ENCODE measurements at places on chromosomes 16 and 17.

- no peak for DNase-seq
These were observed 9.7 kb upstream of the NKD1 start for GRCh38 chr16:50538411-50539052.

DNA sequence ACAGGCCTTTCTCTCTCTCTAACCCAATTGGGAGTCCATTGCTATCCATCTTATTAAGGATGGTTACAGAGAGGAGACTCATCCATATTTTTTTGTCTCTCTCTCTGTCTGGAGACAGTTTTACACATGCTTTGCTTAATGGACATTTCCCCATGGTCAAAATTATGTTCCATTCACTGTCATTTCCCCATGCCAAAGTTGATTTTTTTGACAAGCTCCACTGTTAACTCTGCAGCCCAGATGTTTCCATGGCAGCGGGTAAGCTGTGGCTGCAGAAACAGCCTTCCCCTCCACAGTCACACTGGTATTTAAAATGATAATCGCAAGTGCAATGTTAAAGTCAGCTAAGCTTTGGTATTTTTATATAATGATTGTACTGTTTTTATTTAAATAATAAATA lies 63.9 kb upstream of the HLF start:
- no peak for DNase-seq

- no peak for DNase-seq
These were observed 18.1 kb upstream of the GHDC start for GRCh38 chr17:42212382-42212781.

GRCh38 chr17:60269417-60269816 lies 119.6 kb downstream of the CA4 start:
- no peak for DNase-seq

GRCh38 chr16:29308644-29309546 lies 97.6 kb downstream of the NPIPB11 start:
- no peak for DNase-seq

- DNase-seq: no peak
These were observed 769.0 kb downstream of the KCNJ2 start for GRCh38 chr17:70938336-70938735.

DNA sequence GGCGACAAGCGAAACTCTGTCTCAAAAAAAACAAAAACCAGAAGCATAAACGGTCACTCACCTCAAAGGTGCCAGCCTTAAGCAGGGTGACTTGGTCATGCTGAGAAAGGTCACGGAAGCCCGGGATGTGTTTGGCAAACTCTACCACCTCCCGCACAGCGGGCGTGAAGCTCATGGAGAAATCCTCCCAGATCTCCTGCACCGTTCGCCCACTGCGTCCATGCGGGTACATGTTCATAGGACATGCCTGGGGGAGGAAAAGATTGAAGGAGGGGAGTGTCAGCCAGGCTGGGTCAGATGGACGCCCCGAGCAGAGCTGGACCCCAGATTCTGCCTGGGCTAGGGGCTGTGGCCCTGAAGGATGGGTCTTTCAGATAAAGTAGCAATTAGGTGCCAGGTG lies 5.5 kb downstream of the NR1D1 start:
- no peak for DNase-seq

- DNase-seq: no peak
These were observed 27.2 kb upstream of the BRD7 start for GRCh38 chr16:50395763-50396710.

GRCh38 chr16:17364319-17365210 lies 106.2 kb downstream of the XYLT1 start:
- no peak for DNase-seq

GRCh38 chr17:77542011-77542410 lies 401.2 kb downstream of the SEC14L1 start:
- no peak for DNase-seq

DNA sequence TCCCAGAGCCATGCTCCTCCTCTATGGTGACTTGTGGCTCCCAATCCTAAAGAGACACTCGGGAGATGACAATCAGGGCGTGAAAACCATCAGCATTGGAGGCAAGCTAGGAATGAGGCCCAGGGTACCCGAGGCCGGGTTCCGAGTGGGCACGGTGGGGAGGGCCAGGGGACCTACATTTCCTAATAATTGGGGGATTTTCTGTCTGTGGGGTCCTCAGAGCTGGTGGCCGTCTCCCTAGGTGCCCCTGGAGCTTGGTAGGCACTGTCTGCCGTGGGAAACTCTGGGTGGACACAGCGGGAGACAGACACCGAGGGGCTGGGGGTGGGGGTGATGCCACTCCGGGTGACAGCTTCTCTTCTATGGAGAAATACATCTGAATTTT lies 312.5 kb upstream of the TNRC6C start:
- no peak for DNase-seq

DNA sequence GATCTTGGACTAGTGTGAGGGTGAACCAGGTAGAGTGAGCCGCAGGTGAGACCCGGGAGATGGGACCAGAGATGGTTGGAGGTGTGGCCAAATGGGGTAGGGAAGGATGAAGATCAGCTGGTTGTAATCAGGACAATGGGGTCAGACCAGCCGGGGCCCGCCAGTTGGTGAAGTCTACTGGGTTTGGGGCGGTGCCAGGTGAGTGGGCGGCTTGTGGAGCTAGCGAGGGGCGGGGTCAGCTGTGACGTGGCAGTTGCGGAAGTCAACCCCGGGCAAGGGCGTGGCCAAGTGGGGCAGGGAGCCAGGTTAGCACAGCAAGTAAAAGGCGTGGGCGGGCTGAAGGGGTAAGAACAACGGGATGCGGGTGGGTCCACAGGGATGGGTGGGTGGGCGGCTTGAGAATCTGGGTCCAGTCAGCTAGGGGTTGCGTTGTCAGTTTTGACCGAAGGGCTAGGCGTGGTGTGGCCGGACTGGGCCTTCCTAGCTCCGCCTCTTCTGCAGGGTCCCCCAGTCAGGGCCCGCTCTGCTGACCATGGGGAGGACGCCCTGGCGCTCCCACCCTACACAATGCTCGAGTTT lies 25.5 kb upstream of the ALKBH5 start:
- peak; percentile 47 for DNase-seq

DNA sequence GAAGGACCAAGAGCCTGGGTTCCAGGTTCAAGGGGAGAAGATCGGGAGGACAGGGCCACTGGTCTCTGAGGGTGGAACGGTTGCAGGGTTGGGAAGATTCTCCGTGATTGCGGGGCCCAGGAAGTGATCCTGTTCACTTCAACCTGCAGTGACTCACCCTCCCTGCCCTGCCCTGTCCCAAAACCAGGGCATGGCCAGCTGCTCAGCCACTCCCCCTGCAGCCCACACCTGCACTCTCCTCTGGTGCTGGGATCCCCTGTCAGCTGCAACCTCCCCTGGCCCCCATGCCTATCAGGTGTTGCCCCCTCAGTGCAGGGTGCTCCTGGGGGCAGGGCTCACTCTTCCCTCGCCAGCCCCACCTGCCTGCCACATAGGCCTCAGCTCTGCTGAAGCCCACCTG lies 1.1 kb downstream of the RUNDC3A start:
- DNase-seq: no peak

DNA sequence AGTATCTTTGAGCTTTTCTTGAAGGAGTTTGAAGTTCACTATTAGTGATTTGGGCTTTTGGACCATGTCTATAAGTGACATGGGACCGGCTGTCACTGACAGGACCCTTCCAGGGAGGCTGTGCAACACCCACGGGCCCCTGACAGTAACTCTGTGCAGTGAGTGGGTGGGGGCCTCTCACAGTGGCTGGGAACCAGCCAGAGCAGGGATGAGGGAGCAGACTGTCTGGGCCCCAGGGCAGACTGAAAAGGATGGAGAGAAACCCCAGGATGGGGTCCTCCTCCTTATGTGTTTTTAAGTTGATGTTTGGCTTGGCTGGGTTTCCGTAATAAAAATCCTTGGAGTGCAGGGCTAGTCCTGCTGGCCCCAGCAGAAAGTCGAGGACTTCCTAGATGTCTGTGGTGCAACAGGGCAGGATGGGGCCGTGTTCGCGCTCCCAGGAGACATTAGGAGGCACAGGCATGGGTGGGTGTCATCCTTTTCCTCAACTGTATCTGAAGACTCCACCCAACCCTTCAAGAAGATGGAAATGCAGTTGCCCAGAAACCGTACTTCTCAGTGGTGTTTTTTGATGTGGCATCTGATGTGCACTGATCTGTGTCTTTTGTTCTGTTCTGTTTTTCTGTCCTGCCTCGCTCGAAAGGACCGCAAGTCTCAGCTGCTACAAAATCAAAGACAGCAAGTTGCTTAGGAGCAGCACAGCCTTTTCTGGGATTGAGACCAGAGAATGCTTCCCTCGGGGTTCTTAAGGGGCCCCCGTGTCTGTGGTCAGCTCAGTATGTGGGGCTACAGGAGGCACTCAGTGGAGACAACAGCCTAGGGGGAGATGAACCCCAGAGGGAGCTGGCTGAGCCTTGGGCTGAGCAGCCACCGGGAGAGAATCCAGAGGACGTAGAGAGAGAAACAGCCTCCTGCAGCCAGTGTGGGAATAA lies 24.2 kb downstream of the PLD6 start:
- DNase-seq: no peak

- no peak for DNase-seq
These were observed 22.0 kb upstream of the TACO1 start for GRCh38 chr17:63578769-63579111.

DNA sequence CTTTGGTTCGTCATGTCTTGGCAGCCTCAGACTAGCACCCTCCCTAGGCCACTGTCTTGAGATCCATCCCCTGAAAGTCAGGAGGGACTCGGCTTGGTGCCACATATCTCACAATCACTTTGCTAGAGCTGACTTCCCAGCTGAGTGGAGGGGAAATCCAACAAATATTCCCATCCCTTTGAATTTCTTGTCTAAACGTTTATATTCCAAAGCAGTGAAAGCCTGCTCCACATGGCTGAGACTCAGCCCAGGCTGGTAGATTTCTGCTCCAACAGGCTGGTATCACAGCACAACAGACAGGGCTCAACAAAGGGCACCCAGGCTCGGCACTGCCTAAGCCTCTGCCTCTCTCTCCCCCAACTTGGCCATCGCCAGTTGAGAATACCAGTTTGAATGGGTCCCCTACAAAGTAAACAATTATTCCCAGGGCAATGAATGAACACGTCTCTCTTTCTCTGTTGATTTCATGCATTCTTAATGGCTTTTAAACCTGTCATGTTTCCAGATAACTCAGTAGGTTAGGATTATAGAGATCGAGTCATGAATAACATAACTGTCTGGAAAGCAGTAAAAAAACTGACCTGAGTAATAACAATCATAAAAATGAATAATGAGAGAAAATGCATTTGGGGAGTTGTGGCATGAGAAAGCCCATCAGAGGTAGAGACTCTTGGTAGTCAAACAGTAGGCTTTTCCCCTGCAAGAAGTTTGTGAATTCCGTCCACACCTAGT lies 1.0 kb downstream of the KRT13 start:
- no peak for DNase-seq

DNA sequence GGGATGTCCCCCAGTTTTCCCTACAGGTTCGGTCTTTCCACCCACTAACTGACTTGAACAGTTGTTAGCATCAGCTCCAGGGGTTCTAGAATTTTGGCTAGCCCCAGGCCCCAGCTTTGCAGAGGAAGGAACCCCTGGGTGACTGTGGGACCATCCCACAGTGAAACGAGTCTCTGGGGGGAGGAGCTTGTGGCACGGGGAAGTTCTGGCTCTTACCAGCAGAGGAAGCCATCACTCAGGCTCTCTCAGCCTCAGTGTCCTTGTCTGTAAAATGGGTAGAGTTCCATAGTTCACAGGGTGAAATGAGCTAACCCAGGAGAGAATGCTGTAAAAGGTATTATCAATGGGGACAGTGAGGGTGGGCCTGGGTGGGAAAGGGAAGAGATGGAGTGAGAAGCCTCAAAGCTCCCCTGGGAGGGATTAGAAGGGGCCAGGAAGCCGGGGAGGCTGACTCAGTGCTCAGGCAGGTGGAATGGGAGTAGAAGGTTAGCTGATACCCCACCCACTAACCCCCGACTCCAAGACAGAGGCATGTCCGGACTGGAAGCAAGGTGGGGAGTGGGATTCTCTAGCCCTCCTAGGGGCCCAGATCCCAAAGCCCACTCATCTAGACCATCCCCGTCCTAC lies 30.9 kb upstream of the CDC42EP4 start:
- DNase-seq: no peak

- no peak for DNase-seq
These were observed 597.7 kb downstream of the TMEM114 start for GRCh38 chr16:7992616-7993015.

GRCh38 chr16:77898671-77899211 lies 110.4 kb downstream of the VAT1L start:
- no peak for DNase-seq

- no peak for DNase-seq
These were observed 18.9 kb downstream of the GGA3 start for GRCh38 chr17:75242461-75243042.

GRCh38 chr16:56125922-56126321 lies 65.4 kb upstream of the GNAO1 start:
- no peak for DNase-seq

DNA sequence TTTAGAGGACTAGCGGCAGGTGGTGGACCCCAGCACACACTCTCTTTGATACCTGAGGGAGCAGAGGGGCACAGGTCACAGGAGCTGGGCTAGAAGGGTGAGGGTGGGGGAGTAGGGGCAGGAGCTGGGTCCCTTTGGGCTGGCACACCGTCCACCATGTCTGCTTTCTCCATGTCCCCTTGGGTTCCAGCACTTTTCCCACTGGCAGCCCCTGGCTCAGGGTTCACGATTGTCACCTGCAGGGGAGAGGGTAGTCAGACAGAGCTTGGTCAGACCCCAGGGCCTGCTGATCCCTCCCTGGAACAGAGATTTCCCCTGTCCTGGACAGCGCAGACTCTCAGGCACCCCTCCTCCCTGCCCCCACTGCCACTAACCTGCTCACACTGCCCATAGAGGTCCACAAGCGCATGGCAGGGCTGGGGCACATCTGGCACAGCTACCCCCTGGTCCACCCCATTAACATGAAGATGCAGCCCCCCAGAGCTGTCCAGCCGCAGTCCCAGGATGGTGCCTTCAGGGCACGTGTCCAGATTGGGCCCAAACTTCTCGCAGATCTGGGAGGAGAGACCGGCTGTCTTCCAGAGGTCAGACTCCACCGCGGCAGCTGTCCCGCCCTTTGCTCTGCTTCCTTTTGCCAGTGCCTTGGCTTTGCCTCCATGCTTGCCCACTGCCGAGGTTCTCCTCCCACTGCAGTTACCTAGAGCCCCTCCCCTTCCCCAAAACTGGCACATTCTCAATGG lies 3.1 kb upstream of the GPS2 start:
- DNase-seq: no peak

DNA sequence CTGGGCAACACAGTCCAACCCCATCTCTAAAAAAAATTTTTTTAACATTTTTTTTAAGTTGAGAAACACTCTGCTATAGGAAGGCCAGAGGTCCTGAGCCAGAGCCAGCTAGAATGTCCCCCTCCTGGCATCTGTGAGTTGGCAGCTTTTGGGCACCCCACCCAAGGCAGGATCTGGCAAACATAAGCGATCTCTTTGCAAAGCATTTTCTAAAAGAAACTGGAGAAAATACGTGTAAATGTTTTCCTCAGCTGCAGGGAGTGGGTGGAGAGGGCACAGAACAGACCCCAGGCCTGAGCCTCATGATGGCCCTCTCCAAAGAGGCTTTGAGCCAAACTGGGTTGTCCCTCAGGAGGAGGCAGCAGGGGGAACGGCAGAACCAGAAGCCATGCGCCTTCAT lies 11.7 kb downstream of the CAVIN1 start:
- DNase-seq: no peak

- DNase-seq: no peak
These were observed 1.8 kb downstream of the ZNF23 start for GRCh38 chr16:71460236-71460635.
